Glutamatergic neuron (in vitro differentiated cells): ENCODE measurements at places on chromosomes 3 and 15. TPM values are rescaled to one million over a fixed set of nuclear protein-coding genes. Genes with fewer than 3 reads are reported as not detected.

DNA sequence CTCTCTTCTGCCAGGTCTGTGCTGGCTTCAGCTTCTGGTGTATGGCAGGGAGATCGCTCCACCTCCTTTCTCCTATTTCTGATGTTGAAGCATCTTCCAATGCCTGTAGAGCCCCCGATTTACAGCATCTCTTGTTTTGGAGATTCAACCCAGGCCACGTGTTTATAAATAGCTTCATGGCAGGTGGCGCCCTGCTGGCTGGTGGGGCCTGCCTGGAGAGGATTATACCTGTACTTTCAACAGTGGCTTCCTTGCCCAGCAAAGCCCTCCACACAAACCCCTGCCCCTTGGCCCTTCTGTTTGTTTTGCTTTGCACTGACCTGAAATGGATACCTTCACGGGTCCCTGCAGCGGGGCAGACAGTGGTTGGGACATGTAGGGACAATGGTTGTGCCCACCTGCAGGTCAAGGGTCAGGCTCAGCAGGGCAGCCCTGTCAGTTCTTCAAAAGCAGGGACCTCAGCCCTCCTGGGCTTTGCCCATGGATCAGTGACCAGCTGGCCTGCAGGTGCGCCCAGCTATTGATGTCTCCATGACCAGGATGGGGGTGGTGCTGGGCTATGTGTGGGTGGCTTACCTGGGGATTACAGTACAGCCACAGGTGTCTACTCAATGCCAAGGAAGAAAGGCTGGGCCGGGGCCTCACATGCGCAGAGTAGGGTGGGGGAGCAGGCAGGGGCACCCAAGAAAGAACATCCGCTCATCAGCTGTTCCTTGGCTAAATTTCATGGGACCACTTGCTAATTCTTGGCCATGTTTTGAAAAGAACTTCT is 112.7 kb upstream of the PRR23C start:
- no peak for DNase-seq

DNA sequence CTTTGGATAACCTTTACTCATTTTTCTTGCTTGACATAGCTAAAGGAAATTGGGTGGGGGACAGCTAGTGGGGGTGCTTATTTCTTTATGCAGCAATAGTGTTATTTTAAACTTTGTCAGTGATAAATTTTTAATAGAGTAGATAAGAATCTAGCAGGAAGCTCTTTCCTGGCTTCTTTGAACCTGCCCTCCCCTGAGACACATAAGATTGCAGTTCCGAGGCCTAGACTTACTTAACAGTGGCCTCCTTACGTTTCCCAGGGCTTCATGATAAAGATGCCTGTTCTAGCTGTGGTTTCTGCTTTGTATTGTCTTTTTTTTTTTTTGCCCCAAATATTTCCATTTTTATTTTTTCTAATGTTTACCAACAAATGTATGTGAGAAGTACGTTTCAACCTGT is 170.1 kb downstream of the VPS8 start:
- no peak for DNase-seq

DNA sequence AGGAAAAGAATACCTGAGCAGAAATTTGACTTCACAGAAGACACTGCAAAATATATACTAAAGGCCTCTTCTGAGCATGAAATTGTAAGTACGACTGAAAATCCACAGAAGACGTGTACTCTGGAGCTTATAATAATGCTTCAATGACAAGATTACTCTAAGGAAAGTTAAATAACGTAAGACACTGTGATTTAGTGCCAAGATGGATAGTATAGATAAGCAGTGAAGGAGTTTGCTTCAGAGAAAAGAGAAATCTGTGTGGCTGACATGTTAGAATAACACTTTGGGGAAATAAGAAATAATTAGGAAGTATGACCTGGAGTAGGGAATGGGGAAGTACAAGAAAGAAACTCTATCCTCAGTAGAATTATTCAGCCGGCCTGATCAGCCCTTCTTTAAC is 28.9 kb downstream of the ALDH1A2 start:
- no peak for DNase-seq

- no peak for DNase-seq
These were observed 25.3 kb upstream of the SLTM start for GRCh38 chr15:58958811-58959210.

DNA sequence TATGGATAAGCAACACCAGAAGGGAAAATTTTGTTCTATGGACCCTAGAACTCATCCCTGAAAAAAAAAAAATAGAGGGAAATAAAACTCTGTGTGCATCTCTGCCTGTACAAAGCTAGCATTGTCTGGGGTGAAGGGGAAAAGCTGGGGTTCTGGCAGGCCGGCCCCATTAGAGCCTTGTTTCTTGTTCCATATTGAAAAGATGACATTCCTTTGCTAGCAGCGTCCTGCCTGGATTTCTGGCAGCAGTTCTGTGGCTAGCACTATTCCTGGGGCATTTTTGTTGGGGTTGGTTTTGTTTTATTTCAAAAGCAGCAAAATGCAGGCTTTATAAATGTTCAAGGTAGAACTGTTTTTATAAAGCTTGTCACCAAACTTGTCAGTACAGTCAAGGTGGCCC is 45.2 kb downstream of the RARB start:
- no peak for DNase-seq

DPPA2 gene
- 0.42 TPM for total RNA-seq

SAMMSON gene
- total RNA-seq = not detected

GOLGA6L24 gene
- total RNA-seq = not detected
